ENCODE measurements at places on chromosomes 12 and 14.
A peak's percentile ranks its signal among the peaks of the same experiment; 100 is the strongest.

GRCh38 chr12:95115641-95116040 lies 42.2 kb upstream of the NR2C1 start:
- no peak for DNase-seq

DNA sequence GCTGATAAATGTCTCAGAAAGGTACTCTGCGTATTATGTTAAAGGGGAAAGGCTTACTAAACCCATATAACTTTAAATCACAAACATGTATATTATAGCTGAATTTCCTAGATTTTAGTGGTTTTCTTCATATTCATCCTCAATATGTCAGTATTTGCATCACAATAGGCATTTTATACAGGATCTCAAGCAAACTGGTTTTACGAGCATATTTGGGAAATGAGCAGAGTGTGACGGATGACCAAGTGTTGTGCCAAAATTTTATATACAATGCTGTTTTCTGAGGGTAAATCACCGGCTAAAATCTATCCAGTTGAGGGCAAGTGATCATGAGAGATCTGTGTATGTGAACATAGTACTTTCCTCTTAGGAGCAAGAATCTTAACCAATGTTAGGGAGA lies 8.4 kb downstream of the CPM start:
- DNase-seq = no peak

DNA sequence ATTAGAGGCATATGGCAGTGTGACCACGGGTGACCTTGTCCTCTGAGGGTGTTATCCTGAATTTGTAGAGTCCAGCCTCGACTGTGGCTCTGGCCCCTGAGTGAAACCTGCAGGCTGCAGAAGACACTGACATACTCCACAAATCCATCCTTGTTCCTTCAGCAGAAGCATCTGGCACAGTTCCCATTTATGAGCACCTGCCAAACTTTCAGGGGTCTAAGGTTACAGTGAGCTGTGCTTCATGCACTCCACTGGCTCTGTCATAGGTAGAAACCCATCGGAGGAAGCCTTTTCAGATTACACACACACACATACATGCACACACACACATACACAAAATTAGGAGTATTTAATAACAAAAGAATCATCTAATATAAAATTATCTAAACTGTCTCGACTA lies 13.6 kb upstream of the NUAK1 start:
- no peak for DNase-seq

DNA sequence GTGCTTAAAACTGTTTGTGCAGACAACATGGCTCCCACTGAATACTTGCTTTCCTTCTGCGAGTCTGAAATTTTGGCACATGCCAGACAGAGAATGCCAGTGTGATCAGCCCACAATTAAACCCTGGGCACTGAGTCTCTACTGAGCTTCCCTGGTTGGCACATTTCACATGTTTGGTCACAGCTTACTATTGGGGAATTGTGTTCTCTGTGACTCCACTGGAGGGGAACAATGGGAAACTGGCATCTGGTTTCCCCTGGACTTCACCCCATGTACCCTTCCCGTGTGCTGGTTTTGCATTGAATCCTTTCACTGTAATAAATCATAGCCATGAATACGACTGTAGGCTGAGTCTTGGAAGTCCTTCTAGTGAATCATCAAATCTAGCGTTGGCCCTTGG lies 64.9 kb downstream of the EFCAB11 start:
- DNase-seq = no peak

- DNase-seq = no peak
These were observed 380.5 kb upstream of the GARIN6 start for GRCh38 chr12:99267038-99267437.

- peak; percentile 88 for DNase-seq
These were observed 15.1 kb upstream of the NGDN start for GRCh38 chr14:23454445-23454856.

- no peak for DNase-seq
These were observed 2.3 kb downstream of the ARF3 start for GRCh38 chr12:48954841-48955501.

DNA sequence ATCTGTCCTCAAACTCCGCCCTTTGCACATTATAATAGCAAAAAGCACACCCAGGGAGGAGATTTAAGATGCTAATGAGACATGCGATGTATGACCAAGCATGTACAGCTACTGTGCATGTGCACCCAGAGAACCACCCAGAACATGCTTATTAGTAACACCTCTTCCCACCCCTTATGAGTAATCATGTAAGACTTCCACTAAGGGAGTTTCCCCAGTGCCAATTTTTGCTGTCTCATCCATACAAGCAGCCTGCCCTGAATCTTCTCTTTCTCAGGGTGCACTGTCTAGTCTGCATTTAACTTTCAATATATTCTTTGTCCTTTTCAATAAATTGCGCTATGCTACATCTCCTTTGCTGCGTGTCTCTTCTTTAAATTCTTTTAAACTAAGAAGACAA lies 830.0 kb upstream of the NOVA1 start:
- DNase-seq = peak; percentile 62

DNA sequence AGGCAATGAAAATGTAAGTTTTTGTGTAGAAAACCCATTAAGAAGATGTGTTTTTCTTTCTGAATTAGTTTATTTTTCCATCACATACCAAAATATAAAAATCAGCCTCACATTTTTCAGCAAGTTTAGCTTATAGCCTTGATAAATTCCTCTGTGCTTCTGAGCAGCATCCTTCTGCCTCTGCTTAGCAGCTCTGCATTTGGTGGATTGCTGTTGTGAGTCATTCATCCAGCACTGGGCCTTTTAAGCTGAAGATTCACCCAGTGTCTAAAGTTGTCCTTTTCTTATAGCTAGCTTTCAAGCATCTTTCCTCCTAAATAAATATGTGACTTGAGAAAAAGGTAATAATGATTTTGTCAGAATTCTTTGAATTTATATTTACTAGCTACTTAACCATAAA lies 206.1 kb downstream of the PCNX1 start:
- no peak for DNase-seq
